ENCODE measurements at places on chromosomes 7 and 10.

DNA sequence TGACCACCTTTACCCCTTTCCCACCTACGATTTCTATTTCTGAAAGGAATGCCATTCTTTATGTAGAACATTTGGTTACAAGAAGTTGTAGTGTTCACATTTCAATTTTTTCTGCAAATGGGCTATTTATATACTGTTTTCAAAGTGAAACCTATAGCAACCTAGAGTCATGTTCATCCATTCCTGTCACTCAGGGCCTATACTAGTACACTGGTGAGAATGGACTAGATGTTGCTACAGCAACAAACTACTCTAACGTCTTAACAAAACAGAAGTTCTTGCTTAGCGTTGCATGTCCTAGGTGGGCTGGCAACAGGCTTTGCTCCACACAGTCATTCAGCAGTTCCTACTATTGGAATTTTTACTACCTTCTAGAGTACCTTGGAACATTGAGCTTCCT, 16.3 kb downstream of the CASD1 start:
- no peak for DNase-seq

DNA sequence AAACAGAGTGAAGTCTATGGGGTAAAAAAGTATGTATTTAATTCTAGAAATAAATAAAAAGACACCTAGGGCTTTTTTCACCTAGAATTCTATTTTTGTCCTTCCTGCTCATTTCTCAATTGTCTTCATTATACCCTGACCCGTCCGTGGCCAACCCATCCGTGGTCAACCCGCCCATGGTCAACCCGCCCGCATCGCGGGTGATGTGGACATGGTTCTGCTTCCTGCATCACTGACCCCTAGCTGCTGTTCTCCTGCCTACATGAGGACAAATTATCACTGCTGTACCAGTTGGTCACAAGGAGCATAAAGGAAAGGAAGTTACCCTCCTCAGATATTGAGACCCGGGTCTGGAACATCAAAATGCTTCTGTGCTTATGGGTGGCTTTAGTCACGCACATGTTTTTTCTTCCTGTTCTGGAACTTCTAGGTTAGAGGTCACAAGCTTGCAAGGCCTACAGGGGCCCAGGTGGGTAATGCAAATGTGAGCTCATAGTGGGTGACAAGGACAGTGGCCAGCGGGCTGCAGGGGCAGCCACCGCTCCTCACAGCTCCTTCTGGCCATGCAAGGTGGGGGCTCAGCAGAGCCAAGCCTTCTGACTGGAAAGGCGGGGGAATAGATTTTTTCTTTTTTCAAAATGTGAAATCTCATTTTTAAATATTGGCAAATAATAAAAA, 15.5 kb downstream of the CAMK2G start:
- no peak for DNase-seq

- no peak for DNase-seq
Measured at GRCh38 chr10:24526085-24526649, 197.5 kb downstream of the ARHGAP21 start.

GRCh38 chr10:84264611-84265141, 19.8 kb downstream of the RGR start:
- DNase-seq = peak; percentile 67

GRCh38 chr7:134636008-134636449, 10.6 kb upstream of the BPGM start:
- peak; percentile 88 for DNase-seq

DNA sequence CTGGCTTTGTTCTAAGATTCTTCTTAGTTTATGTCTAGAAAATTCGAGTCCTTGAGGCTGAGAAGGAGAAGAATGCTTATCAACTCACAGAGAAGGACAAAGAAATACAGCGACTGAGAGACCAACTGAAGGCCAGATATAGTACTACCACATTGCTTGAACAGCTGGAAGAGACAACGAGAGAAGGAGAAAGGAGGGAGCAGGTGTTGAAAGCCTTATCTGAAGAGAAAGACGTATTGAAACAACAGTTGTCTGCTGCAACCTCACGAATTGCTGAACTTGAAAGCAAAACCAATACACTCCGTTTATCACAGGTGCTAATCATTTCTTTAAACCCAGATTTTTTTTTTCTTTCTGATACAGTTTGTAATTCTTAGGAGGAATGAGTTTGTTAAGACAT, 6.7 kb downstream of the CEP55 start:
- no peak for DNase-seq

GRCh38 chr10:112201334-112201733, 17.8 kb upstream of the GPAM start:
- DNase-seq = no peak

- DNase-seq = peak; percentile 95
Measured at GRCh38 chr10:93386631-93387369, 95.3 kb downstream of the MYOF start.

GRCh38 chr7:77181015-77181595, 18.5 kb downstream of the FGL2 start:
- no peak for DNase-seq

DNA sequence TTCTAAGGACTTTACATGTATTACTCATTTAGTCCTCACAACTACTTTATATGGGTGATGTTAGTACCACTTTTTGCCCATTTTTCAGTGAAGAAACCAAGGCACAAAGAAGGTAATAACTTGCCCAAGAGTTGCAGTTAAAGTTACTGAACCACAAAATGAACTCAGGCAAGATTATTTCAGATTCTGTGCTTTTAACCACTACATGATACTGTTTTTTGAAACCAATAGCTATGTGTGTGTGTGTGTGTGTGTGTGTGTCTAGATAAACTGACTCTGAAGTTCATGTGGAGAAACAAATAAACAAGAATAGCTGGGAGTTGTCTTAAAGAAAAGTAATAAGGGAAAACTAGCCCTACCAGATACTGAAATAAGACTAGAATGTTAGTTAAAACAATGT, 60.8 kb upstream of the OIT3 start:
- no peak for DNase-seq

GRCh38 chr7:66930341-66930740, 9.3 kb downstream of the TMEM248 start:
- DNase-seq = no peak

DNA sequence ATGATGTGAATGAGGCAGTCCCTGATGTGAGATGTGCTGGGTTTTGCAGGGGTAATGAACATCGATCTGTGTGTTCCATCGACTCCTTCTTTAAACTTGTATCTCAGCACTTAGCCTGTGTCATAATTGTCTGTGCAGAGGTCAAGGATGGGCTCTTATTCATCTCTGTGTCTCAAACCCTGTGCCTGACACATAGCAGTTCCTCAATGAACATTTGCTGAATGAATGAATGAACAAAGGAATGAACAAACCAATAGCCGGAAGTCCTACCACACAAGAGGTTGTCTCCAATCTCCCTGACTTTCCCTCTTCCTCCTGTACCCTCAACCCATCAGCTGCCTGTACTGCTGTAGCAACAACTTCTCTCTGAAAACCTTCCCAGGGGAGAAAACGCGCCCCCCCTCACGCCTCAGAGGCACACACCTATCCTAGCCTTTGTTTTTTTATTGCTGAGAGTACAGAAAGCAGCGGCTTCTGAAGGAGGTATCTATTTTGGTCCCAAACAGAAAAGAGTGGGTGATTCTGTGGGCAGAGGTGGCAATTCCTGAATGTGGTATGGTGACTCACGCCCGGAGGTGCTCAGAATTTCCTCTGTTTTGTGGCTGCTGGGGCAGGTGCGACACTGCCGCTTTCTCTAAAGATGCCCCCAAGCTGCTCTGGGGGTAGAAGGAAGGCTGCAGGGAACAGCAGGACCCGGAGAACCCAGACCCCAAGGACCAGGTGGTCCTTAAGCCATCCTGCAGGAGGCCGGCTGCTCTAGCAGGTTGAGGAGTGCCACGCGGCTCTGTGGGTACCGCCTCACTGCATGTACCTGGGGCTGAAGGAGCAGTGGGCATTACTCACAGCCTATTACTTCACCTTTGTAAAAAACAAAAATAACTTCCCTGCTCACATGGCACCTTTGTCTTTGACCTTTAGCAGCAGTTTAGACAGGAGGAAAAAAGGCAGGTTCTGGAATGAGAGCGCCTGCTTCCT, 9.6 kb downstream of the IL2RA start:
- peak; percentile 69 for DNase-seq

- no peak for DNase-seq
Measured at GRCh38 chr10:106504536-106504935, 660.0 kb downstream of the SORCS1 start.

GRCh38 chr7:4208086-4208485, 474.0 kb upstream of the FOXK1 start:
- DNase-seq = no peak

- peak; percentile 51 for DNase-seq
Measured at GRCh38 chr10:129030996-129031843, 435.8 kb upstream of the MGMT start.

DNA sequence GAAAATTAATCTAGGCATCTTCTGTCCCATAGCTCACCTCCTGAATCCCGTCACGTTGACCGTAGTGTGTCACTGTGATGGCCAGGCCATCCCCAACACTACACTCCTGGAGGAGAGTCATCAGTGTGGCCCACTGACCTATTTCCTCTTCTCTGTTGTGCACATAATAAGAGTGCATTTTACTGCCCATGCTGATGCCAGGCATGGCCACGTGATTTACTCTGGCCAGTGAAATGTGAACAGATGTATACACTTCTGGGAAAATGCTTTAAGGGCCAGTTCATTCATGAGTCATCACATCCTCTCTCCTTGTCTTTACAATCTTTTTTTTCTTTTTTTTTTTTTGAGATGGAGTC, 101.9 kb upstream of the PIP4K2A start:
- DNase-seq = peak; percentile 78

DNA sequence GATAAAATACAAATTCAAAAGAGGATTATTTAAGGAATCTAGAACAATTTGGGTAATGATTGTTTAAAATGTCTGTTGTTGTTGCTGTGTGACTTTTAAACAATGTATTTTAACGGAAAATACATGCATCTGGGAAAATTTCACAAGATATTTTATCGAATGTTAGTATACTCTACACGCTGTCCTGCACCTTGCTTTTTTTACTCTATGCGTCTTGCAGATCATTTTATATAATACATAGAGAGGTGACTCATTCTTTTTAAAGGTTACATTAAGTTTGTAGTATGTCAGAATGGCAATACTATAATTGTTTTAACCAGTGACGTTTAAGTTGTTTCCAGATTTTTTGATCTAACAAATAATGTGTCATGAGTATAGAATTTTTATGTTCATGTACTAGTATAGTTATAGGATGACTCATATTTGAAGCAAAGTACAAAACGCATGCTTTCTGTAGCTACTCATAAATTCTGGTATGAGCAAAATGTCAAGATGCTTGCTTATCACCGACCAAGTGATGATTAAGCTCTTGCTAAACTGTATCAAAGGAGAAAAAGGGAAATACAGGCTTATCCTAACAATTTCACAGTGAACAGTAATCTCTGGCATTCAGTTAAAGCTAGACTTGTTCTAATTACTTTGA, 4.9 kb downstream of the DKK1 start:
- peak; percentile 1 for DNase-seq

- no peak for DNase-seq
Measured at GRCh38 chr10:28880683-28880950, 203.3 kb downstream of the BAMBI start.

DNA sequence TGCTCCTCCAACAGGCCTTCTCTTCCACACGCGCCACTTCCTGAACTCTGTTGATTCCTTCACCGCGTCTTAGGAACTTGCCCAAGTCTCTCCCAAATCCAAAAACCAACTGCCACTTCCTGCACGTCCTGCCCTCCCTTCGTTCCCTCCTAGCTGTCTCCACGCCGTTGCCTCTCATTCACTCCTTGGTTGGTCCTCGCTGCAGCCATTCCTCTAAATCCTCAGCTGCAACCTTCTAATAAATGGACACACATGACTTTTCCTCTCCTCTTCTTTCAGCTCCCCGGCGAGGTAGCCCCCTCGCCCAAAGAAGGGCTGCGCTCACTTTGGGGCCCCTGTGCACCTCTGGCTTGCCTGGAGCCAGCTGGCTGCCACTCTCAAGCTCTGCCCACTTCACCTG, 110.2 kb downstream of the XRCC2 start:
- DNase-seq = no peak

- DNase-seq = no peak
Measured at GRCh38 chr7:82534684-82535083, 91.1 kb upstream of the CACNA2D1 start.

- peak; percentile 98 for DNase-seq
Measured at GRCh38 chr7:76507723-76508406, 2.5 kb upstream of the UPK3B start.

DNA sequence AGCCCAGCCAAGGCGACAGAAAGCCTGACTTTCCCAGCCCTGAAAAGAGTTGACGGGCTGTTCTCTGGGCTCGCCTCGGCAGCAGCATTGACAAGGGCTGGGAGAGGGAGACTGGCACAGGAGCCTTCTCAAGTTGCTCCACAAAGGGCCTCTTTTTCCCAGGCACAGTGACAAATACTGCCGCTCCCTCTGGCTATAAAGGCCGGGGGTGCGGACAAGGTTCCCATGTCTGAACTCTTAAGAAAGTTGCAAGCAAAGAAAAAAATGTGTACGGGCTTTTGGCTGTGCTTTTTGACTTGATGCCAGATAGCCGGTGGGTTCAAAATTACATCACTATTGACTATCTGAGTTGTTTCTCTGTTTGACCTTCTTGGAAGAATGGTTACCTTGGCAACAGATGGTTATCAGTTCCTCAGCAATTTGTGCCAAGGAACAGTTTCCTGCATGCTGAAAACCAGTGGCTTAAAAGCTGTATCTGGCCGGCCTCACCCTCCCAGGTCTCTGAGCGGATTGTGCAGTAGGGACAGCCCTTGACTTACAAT, 115.9 kb upstream of the EEPD1 start:
- no peak for DNase-seq

DNA sequence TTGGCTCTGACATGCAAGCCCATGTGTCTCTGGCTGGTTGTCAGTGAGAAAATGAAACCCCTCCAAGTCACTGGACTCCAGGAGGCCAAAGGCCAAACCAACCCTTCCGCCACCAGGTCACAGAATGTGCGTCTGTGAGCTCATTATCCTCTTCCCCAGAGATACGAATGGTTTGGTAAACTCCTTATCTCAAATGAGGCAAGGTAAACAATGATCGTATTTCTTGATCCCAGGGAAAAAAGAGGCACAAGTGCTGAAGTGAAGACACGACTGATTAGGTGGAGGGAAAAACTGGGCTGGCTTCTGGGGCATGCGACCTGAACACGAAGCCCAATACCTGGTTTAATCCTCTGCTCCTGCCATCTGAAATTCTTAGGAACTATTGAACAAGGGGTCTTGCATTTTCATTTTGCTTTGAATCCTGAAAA, 70.6 kb upstream of the ARID5B start:
- DNase-seq = no peak

DNA sequence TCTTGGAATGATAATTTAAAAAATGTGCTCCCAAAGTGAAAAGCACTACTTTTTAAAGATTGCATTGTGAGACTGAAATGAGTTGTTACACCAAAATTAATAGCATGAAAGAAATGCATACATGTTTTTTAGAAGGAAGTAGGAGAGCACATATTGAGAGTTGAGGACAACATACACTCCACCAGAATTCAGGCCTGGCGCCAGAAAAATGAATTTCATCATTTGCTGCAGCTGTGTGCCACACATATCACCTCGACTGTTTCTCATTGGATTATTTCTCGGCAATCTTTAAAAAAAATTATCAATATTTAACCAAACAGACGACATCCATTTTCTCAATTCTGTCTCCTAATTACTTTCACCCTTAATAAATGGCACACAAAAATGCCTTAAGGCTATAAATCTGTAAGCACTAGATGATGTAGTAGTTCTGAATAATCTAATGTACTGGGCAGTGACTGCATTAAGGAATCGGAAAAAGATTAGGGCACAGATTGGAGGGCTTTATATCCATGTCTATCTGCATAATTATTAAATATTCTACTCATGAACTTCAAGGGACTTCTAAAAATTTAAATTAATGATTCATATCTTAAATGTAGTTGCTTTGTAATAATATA, 590.4 kb downstream of the NXPH1 start:
- DNase-seq = no peak

Data from suppressor macrophage treated with lipopolysaccharide for 4 hours (primary cell).